ENCODE measurements at places on chromosomes 3 and 15.
A peak's percentile ranks its signal among the peaks of the same experiment; 100 is the strongest.

- DNase-seq = no peak
Measured at GRCh38 chr3:156661155-156661554, 13.2 kb upstream of the TIPARP start.

GRCh38 chr3:10417847-10418246, 87.5 kb downstream of the ATP2B2 start:
- DNase-seq = no peak

- no peak for DNase-seq
Measured at GRCh38 chr3:11373235-11373634, 101.0 kb downstream of the ATG7 start.

DNA sequence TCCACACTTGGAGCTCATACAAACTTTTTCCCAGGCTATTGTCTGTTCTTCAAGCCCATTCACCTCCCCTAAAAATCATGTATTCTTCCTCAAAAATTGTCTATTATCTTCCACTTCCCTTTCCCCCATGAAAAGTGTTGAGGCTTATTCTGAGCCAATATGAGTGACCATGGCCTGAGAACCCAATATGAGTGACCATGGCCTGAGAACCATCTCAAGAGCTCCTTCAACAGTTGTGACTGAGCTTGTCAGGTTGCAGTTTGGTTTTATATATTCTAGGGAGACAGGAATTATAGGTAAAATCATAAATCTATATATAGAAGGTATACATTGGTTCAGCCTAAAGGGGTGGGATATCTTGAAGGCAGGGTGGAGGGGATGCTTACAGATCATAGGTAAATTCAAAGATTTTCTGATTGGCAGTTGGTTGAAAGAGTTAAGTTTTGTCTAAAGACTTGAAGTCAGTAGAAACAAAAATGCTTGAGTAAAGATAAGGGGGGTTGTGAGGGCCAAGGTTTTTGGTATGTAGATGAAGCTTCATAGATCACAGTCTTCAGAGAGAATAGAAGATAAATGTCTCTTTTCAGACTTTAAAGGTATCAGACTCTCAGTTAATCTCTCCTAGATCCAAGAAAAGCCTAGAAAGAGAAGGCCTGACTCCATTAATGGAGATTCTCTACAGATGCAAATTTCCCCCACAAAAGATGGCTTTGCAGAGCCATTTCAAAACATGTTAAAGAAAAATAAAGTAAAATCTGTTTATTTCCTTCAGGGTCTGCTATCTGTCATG, 95.8 kb downstream of the TGFBR2 start:
- no peak for DNase-seq

DNA sequence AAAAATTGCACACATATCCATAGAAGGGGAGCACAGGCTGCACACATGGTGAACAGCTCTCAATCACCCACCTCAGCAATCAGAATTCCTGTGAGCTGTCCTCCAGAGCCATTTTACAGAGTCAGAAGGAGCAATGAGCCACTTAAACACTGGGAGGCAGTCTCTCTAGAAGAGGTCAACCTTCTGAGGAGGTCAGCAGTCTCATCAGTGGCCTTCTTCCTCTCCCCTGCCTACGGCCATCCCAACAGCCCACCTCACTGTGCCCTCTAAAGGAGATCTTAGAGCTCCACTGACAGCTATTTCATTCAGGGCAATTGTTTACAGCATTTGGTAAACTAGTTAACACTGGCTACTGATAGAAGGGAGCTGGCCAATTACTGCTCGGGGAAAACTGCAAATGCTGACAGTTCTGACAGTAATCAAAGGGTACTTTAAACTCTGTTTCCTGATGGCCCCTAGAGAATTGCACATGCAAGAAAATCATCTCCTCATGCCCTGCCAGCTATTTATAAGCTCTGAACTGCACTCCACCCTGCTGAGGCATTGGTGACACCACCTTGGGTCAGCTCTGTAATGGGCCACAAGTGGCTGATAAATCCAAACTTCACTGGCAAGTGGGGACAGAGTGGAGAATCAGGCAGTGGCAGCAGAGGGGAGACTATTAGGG, 42.1 kb upstream of the TSPAN3 start:
- no peak for DNase-seq

GRCh38 chr3:188218603-188219002, 64.6 kb downstream of the LPP start:
- no peak for DNase-seq

- no peak for DNase-seq
Measured at GRCh38 chr15:86701611-86701963, 621.9 kb downstream of the AGBL1 start.

- DNase-seq = no peak
Measured at GRCh38 chr3:187628169-187628568, 42.0 kb downstream of the SST start.

GRCh38 chr15:76996526-76997401, 1.8 kb downstream of the PSTPIP1 start:
- no peak for DNase-seq

DNA sequence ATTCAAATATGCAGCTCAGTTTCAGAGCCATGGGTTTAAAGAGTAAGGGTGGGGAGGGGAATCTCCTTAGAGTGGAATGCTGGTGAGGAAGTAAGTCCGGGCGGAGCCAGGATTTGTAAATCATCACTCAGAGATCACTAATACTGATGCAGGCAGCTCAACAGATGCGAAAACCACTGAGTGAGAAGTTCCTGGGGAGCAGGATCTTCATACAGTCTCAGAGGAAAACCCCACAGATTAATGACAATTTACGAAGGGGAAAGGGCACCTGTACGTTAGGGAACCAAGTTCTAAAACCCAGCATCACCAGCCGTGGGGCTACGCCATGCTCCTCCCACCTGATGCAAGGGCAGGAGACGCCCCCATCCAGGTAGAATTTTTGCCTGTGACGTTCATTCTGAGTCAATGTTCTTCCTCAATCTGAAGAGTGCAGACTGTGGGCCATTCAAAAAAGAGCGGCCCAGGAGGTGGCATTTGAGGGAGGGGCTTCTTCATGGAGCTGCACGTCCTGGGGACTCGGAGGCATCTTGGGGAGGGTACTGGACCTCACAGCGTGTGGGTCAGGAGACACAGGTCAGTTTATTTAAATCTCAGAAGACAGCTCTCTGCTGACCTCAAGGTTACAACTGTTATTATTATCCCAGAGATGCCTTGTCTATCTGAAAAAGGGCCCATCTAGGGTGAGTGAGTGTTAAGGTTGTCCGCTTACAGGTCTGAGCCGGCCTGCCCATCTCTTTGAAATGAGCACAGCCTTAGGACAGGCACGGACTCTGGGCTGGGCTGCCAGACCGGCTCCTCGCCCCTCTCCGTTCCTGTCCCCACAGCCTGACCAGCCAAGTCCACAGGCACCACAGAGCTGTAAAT, 228.0 kb downstream of the XXYLT1 start:
- DNase-seq = no peak

GRCh38 chr15:89667706-89667960, 11.5 kb downstream of the PLIN1 start:
- no peak for DNase-seq

DNA sequence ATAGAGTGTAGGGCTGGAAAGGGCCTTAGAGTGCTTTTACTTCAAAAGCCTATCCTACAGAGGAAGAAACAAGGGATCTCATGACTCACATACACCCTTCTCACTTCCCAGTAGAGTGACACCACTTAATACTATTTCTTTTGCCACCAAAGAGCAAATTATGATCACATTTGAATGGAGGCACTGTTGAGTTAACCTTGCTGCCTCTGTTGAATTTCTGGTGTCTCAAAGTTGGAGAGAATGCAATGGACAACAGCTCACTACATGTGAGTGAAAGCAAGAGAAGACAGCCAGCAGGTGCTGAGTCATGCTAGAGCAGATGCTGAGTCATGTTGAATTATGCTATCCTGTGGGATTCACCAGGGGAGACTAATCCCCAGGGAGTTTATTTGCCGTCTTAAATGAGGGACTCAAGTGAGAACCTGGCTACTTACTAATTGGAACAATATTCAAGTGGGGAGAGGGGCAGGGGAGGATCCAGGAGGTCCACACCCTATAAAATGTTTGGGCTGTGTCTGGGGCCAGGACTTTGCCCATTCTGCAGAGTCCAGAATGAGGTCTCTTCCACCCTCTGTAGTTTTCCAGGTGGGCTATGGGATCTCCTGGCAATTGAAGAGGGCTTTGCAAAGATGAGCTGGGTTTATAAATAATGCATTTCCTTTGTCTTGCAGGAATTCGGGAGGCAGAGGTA, 35.8 kb downstream of the ST8SIA2 start:
- DNase-seq = no peak

- DNase-seq = no peak
Measured at GRCh38 chr3:129281726-129282125, 3.1 kb downstream of the HMCES start.

GRCh38 chr3:62827550-62827949, 47.7 kb downstream of the CADPS start:
- no peak for DNase-seq

DNA sequence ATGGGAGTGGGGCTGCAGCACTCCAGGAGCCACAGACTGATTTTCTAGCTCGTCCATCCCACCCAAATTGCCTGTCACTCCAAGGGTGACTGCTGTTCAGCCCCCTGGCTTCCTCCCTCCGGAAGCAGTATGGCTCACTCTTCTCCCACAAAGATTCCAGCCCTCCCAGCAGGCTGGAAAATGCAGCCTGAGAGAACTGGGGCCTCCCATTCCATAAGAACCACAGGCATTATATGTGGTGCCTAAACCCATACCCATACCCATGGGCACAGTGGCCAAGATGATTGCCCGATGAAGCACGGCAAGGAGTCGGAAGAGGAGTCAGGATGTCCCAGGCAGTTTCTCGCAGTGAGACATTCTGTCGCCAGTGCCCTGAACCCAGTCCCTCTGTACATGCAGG, 6.0 kb upstream of the VILL start:
- DNase-seq = no peak

DNA sequence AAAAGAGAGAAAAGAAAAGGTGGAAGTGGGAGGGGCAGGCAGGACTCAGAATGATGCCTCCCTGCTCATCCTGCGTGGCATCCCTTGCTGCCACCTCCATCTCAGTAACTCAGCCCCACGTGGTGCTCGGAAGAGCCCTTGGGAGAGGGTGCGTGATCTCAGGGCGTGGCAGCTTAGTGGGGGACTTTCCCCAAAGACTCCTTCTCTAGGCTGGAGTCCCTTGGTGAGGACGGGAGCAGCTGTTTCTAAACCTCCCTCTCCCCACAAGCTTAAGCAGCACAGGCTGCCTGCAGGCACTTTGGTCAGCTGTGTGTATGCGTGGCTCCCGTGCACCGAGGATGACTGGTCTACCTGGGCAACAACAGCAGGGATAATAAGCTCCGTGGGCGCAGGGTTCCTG, 7.4 kb upstream of the ANPEP start:
- DNase-seq = no peak

- no peak for DNase-seq
Measured at GRCh38 chr15:99155961-99156443, 51.1 kb downstream of the SYNM start.

GRCh38 chr15:33561407-33561806, 250.6 kb downstream of the RYR3 start:
- DNase-seq = no peak

DNA sequence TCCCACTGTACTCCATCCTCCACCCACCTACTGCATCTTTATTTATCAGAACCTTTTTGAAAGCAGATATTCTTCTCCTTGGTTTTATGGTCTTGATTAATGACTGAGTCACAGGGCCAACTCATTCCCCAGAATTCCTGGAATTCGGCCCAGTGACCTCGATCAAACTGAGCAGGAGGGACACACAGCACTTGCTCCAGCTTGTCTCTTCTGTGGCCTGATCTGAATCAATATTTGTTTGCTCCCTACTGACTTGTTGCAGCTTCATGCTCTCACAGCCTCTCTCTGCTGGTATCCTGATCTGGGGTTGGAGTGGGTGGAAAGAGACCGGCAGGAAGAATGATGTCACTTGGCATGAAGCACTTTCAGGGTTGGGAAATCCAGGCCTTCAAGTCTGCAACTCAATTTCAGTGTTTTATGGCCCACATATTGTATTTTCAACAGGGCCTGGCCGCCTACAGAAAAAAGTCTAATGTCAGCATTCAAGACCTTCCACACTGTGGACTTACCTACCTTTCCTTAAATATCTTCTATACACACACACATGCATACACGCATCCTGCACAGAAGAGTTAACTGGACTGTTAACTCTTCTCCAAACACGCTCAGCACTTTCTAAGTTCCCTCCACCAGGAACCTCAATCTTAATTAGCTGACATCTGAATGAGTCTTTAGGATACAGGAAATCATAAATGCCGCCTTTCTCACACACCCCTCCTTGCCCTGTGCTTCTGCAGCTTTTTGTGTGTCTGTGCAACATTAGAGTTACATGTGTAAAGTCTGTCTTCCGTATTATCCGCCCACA, 4.6 kb downstream of the ANXA2 start:
- peak; percentile 85 for DNase-seq

All from colonic mucosa (tissue), 4 donors.